ENCODE measurements at places on chromosomes 11 and 22.

DNA sequence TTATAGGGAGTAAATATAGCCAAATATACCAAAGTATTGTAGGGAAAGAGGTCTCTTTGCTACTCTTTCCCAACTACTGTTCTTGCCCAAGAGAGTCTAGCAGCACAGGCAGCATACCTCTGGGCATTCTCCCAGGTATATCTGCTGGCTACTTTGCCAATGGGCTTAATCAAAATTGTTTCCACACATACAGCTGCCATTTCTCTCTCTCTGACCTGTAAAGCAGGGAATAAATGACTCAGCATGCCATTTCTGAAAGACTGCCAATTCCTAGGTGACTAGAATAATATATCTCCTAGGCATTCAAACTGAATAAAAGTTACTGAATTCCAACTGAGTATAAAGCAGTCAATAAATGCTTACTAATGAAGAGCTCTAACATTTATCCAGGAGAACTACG is 44.6 kb downstream of the RDX start:
- no peak for DNase-seq

GRCh38 chr11:70527046-70527395 is 128.7 kb downstream of the CTTN start:
- DNase-seq: no peak

DNA sequence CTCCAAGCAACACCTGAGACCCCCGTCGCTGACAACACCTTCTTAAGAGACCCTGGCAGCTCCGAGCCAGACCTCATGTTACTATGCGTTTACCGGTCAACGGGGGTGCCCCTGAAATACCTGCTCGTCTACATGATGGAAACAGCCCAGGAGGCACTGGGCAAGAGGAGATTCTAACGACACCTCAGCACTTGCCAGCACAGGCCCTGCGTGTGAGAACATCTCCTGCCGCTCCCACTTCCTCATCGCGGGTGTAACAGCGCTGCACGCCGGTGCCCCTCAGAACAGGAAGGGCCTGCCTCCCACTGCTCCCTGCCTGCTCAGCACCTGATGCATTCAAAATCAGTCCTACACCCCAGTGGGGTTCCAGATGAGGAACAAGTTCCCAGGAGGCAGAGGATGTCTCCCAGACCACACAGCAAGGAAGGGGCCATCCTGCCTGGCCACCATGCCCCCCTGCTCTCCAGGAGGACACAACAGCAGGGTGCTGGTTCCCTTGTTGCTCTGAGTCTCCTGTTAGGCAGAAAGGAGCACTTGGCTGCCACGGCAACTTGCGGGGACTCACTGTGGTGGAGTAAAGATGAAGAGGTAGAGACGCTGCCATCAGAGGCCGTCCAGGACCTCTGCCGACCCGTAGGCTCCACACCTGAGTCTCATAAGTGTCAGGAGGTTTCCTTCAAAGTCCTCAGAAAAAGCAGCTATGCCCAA is 2.1 kb downstream of the TOLLIP start:
- no peak for DNase-seq

- DNase-seq: no peak
Measured at GRCh38 chr11:13861411-13861810, 101.1 kb upstream of the SPON1 start.

- no peak for DNase-seq
Measured at GRCh38 chr11:119368121-119369034, 13.1 kb downstream of the USP2 start.

- DNase-seq: no peak
Measured at GRCh38 chr11:122933416-122933815, 48.2 kb downstream of the BSX start.

DNA sequence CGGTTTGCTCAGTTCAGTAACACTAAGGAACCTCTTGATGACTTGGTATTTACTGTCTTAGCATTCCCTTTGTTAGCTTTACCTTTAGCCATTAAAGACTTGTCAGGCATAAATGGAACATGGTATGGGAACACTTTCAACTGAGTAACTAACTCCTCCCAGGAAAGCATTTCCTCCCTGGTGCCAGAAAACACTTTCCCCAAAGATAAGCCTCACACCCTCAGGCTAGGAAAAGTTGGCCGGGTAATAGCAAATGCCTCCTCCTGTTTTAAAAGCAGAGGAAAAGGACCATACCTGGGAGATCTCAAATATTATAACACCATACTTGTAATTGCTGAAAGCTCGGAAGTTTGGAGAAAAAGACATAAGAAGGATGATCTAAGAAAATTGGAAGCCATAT is 12.0 kb downstream of the KCNJ11 start:
- no peak for DNase-seq

DNA sequence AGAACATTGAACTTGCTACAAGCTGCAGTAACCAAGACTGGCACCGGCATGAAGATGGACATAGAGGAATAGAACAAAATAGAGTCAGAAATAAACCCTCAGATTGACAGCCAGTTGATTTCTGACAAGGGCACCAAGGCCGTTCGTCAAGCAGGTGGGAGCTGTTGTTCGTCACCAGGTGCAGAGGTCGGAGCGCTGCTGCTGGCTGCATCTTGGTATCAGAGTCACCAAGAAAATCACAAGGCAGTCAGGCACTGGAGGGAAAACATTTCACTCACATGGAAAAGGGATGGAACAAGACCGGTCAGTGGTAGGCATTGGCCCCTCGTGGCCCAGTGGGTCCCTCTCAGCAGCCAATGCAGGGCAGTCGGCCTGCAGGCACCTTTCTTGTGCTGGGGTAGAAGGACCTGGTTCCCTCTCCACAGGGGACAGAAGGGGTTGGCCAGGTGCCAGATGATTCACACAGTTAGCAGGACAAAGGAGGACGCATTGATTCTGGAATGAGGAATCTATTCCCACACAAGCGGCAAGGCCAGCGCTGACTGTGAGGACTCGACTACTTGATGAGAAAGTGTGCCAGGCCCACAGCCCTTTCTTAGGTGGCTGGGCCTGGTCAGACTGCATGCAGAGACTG is 115.8 kb upstream of the FGF3 start:
- DNase-seq: no peak

- DNase-seq: no peak
Measured at GRCh38 chr11:15969701-15970329, 386.5 kb downstream of the SOX6 start.

DNA sequence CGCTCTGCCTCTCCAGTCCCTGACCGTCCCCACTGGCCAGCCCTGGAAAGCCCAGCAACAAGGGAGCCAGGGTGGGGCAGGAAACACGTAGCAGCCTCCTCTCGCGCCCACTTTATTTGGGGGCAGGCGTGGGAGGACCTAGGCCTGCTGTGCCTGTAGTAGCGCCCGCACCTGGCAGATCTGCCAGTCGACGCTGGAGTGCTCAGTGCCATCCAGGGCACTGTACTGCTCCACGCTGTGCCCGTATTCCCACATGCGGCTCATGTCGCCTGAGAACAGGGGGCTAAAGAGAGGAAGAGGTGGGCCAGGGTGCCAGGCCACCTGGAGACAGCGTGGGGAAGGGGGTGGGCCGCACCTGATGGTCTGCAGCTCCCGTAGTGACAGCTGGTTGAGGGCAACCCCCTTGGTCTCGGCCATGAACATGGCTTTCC is 17.0 kb upstream of the DRICH1 start:
- no peak for DNase-seq

DNA sequence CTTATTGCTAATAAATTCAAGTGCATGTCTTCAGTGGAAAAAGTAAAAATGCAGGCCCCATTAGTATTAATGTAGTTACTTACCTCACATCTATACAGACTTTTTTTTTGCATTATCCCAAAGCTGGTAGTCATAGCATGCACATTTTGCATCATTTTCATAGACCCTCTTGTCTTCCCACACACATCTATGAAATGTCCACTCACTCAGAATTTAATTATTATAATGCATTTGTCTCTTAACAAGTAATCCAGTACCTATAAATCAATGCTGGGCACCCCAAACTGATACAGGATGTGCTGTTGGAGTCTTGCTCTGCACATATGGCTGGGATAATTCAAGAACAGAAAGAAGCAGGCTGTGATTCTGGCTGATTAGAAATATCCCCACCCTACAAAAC is 370.4 kb upstream of the FAT3 start:
- DNase-seq: no peak

DNA sequence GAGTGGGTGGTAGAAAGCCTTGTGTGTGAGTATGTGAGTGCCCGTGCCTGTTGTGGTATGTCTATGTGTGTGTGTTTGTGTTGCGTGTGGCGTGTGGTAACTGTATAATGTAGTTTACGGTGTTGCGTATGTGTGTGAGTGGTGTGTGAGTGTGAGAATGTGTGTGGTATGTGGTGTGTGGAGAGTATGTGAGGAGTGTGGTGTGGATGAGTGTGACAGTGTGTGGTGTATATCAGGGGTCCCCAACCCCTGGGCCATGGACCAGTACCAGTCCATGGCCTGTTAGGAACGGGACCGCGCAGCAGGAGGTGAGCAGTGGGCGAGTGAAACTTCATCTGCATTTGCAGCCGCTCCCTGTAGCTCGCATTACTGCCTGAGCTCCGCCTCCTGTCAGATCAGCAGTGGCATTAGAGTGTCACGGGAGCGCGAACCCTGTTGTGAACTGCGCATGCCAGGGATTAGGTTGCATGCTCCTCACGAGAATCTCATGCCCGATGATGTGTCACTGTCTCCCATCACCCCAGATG is 5.7 kb downstream of the UPK3A start:
- no peak for DNase-seq
